H4 (cell line): ENCODE measurements at places on chromosomes 2 and 18. TPM values are rescaled to one million over a fixed set of nuclear protein-coding genes. Genes with fewer than 3 reads are reported as not detected.

Gene DTNA
- 11.7 and 17.9 TPM in 2 replicates for total RNA-seq

Gene COLEC11
- total RNA-seq = not detected in 2 replicates

Gene VWA3B
- not detected in 2 replicates for total RNA-seq

Gene LIPT1
- 4.9 and 8.5 TPM in 2 replicates for total RNA-seq

Gene GALNT3
- total RNA-seq = 0.23 TPM in 1 of 2 replicates, not detected in the other

Gene SLC14A1
- total RNA-seq = 257 and 276 TPM in 2 replicates

Gene CFAP53
- total RNA-seq = 1.0 TPM in 1 of 2 replicates, not detected in the other

Gene TMEM247
- not detected in 2 replicates for total RNA-seq

Gene TANC1
- total RNA-seq = 14.6 and 16.6 TPM in 2 replicates

Gene SCN1A
- 0.04 TPM in 1 of 2 replicates, not detected in the other for total RNA-seq

Gene C2orf80
- total RNA-seq = not detected in 2 replicates

Gene ACTR3
- 307 and 351 TPM in 2 replicates for total RNA-seq

Gene SIGLEC15
- 3.4 and 3.5 TPM in 2 replicates for total RNA-seq

Gene DYNAP
- not detected in 2 replicates for total RNA-seq

Gene CCDC148
- total RNA-seq = 0.52 and 1.5 TPM in 2 replicates

Gene RTP5
- not detected in 2 replicates for total RNA-seq

Gene PLA2R1
- total RNA-seq = 0.06 TPM in 1 of 2 replicates, not detected in the other

Gene ABHD1
- 0.12 TPM in 1 of 2 replicates, not detected in the other for total RNA-seq

Gene SLC19A3
- total RNA-seq = 0.27 and 0.51 TPM in 2 replicates

Gene EML6
- 2.4 and 2.9 TPM in 2 replicates for total RNA-seq

Gene MYO1B
- total RNA-seq = 51.0 and 58.5 TPM in 2 replicates

Gene KLF11
- 5.4 and 6.5 TPM in 2 replicates for total RNA-seq

Gene THSD7B
- total RNA-seq = 0.23 and 0.35 TPM in 2 replicates

Gene PTCD3
- 49.5 and 56.0 TPM in 2 replicates for total RNA-seq

Gene DSG3
- not detected in 2 replicates for total RNA-seq

Gene CXCR4
- 0.06 TPM in 1 of 2 replicates, not detected in the other for total RNA-seq
